ENCODE measurements at places on chromosomes 7 and 10.

- no peak for DNase-seq
Observed at GRCh38 chr7:246451-246850, 43.5 kb upstream of the FOXL3 start.

- DNase-seq, result no peak
Observed at GRCh38 chr7:95687759-95688343, 84.5 kb upstream of the DYNC1I1 start.

GRCh38 chr10:73585327-73585726 lies 5.8 kb downstream of the USP54 start:
- no peak for DNase-seq

DNA sequence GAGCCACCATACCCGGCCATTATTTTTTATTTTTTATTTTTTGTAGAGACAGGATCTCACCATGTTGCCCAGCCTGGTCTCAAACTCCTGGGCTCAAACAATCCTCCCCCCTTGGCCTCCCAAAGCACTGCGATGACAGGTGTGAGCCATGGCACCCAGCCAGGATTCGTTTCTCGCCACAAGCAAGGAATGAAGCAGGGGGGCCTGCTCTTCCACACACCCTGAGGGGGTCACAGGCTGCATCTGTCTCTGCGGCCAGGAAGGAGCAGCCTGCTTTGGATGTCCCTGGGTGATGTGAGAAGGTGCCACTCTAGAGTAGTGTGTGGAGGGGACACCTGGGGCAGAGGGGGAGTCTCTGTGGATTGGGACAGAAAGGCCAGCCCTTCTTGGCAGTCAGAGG lies 61.3 kb upstream of the TNRC18 start:
- no peak for DNase-seq

GRCh38 chr7:80272560-80273239 lies 138.1 kb downstream of the GNAI1 start:
- no peak for DNase-seq

GRCh38 chr7:144747936-144748335 lies 87.9 kb downstream of the TPK1 start:
- no peak for DNase-seq

GRCh38 chr7:37320140-37320847 lies 128.4 kb downstream of the ELMO1 start:
- no peak for DNase-seq

DNA sequence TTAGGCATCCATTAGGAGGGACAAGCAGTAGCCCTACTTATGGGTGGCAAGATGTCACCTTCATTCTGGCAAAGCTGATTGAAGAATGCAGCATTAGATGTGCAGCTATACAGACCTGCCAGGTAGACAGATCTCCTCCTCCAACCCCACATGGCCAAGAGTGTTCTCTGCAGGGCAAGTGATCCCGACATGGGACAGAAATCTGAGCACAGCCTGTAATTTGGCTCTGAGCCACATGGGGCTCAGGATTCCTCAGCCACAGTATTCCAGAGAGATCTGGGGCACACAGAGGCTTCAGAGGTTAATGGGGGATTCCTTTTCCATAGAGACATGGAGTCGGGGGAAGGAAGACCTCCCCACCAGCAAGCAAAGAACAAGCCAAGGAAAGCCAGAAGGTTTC lies 58.7 kb upstream of the GDF10 start:
- DNase-seq, result no peak

DNA sequence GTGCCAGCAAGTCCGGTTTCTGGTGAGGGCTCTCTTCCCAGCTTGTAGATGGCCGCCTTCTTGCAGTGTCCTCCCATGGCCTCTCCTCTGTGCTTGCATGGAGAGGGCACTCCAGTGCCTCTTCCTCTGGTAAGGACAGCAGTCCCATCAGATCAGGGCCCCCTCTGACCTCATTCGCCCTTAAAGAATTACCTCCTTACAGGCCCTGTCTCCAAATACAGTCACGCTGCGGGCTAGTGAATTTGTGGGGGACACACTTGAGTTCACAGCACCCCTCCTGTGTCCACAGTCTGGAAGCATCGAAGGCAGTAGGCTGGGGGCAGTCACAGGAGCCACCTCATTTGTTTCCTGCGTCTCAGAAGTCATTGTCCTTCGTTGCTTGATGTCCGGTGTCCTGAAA lies 54.6 kb downstream of the LHPP start:
- DNase-seq, result no peak

DNA sequence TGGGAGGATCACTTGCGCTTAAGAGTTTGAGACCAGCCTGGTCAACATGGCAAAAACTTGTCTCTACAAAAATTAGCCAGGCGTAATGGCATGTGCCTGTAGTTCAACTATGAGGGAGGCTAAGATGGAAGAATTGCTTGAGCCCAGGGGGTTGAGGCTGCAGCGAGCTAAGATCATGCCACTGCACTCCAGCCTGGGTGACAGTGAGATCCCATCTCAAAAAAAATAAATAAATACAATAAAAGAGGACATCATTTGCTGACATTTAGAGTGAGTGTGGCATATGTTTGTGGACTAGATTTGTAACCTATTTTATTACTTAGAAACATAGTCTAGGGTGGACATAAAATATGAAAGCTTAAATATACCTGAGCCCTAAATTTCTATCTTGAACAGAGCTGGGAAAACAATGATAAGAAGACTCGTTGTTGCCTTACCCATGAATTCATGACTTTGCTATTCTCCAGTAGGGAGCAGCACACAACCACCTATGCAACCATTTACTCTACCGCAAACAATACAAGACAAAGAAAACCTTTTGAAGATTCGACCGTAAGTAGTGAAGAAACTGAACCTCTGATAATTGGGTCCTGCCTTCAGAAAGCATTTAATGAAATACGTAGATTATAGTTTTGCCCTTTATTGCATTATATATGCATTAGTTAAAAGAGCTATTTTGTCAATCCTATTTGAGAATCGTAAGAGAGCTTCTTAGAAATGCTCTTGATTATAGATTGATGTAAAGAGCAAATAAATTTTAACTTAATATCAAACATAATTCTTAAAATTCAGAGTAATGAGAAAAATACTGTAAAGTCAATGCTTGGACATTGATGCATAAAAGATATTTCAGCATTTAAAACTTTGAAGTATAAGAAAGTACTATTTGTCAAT lies 83.5 kb downstream of the GNAT3 start:
- DNase-seq, result no peak

DNA sequence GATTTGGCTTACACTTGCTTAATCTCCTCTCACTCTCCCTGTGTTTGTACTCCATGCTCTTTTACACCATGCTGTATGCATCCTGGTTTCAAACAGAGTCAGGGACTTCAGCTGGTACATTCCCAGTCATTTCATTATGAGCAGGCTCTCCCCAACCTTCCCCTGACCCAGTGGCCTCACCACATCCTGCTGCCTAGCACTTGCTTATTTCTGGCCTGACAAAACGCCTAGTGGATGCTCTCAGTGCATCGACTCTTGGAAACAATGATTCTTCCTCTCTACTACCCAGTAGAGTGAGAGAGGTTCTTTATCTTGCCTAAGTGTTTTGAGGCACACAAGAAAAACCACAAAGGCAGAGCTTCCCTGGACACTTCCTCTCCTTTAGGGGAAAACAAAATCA lies 63.4 kb downstream of the CAV1 start:
- peak; percentile 30 for DNase-seq

GRCh38 chr7:25636871-25637283 lies 408.6 kb upstream of the NPVF start:
- no peak for DNase-seq

GRCh38 chr7:124192885-124193284 lies 160.0 kb upstream of the TMEM229A start:
- DNase-seq, result no peak

- DNase-seq, result no peak
Observed at GRCh38 chr10:101080933-101081931, 19.4 kb downstream of the KAZALD1 start.

GRCh38 chr7:74430961-74431466 lies 22.7 kb upstream of the GTF2IRD1 start:
- no peak for DNase-seq

DNA sequence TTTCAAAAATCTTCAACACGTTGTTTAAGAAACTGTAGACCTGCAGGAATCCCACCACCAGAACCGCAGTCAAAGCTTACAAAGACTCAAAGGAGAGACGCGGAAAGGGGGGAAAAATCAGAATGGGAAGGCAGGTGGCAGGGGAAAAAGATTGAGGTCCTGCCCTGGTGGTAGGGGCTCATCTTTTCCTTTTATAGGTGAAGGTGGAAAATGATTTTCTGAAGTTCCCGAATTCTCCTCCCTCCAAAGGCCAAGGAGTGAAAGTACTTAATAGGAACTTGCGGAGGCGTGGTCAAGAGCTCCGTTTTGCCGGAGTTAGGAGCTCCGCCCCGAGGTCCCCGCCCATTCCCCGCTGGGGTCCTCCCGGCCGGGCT lies 724 bp downstream of the BBIP1 start:
- DNase-seq, result peak; percentile 86

- DNase-seq, result no peak
Observed at GRCh38 chr7:157558516-157558874, 221.7 kb downstream of the DNAJB6 start.

DNA sequence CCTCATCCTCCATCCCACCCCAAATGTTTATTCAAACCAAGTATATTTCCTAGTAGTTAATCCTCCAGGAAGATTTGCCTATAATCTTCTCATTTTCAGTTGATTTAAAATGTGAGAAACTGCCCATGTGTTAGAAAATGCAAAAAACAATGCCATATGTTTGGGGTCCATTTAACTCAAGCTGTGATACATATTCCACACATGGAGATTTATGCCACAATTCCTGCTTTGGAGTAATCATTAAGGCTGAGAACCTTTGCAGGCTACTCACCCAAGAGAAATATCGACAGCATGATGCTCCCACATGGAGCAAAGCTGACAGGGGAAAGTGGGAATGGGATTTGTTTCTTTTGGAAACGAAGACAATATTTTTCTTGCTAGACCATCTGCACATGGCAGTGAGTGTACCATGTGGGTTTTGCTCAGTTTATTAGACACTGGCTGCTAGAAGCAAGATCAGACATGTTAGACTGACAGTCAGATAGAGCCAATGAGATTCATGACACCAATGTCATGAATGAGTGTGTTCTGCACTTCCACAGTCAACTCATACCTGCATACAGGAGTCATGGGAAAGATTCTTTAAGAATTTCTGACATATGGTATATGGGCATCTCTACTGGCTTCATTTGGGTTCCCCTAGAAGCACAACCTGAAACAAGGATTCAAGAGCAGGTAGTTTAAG lies 3.4 kb upstream of the GRM8 start:
- no peak for DNase-seq

DNA sequence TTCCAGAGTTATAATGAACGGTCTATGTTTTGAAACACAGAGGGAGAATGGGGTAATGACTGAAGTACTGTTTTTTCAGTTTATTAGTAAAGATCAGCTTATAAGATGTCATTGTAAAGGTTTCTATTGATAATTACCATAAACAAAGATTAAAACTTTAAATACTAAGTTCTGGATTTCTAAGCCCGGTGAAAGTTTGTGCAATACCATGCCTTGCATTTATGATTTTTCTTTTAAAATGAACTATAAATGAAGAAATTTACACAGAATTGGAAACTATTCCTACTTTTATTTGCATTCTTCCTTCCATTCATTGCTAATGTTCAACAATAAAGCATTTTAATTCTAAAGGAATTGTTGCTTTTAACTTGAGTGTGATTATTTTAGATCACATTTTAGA lies 4.9 kb downstream of the MEOX2 start:
- DNase-seq, result no peak

DNA sequence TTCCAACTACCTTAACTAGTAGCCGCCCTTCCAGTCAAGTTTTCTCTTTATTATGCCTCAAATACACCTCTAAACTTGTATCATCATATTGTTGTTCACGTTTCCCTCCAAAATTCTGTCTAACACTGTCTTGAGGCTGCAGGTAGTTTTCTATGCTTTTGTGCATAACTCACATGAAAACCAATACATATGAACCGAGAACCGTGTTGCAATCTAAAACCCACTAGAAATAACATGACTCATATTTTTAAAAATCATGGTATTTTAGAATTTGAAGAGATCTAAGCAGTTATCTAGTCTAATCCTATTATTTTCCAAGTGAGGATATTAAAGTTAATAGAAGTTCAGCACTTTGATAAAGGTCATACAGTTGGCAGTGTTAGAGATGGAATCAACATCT lies 18.2 kb downstream of the LIPF start:
- DNase-seq, result no peak

- no peak for DNase-seq
Observed at GRCh38 chr7:40331915-40332314, 197.1 kb downstream of the SUGCT start.

GRCh38 chr10:129847741-129848483 lies 116.2 kb downstream of the EBF3 start:
- no peak for DNase-seq

GRCh38 chr7:98418636-98419315 lies 17.9 kb upstream of the BAIAP2L1 start:
- peak; percentile 33 for DNase-seq

All from stimulated activated CD4-positive, alpha-beta T cell treated with anti-CD3 and anti-CD28 coated beads, Interleukin-2, amount 100 ng/mL, for 24 hours (primary cell).